ENCODE measurements at places on chromosomes 16 and 17.

- DNase-seq: no peak
These were observed 36.3 kb downstream of the GDE1 start for GRCh38 chr16:19485611-19486010.

GRCh38 chr16:66070140-66070917, 296.2 kb upstream of the CDH5 start:
- DNase-seq: no peak

- no peak for DNase-seq
These were observed 73.9 kb upstream of the TOB1 start for GRCh38 chr17:50939795-50940684.

DNA sequence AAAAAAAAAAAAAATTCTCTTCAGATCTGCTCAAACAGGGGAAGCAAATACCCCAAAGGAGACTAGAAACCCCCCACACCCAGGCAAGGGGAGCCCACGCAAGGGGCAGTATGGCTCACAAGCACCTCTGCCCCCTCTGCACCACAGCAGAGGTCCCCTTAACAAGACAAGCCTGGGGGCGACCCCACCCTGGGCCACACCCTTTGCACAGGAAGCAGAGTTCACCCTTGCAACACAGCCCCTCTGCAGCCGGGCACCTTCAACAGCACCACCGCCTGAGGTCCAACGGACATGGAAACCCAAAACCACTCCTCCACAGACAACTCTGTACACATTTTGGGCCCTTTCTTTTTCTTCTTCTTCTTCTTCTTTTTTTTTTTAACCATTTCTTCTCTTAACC, 12.8 kb downstream of the AXIN1 start:
- DNase-seq: no peak

- no peak for DNase-seq
These were observed 11.9 kb downstream of the CEP131 start for GRCh38 chr17:81210868-81211267.

DNA sequence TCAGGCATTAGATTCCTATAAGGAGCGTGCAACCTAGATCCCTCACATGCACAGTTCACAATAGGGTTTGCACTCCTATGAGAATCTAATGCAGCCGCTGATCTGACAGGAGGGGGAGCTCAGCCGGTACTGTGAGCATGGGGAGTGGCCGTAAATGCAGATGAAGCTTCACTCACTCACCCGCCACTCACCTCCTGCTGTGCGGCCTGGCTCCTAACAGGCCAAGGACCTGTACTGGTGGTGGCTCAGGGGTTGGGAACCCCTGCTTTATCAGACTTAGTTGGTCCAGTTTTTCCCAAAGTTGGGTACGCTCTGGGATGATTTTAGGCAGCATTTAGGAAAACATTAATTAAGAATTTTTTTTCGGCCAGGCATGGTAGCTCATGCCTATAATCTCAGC, 103.8 kb downstream of the MARF1 start:
- DNase-seq: no peak

GRCh38 chr16:25012525-25012991, 2.6 kb downstream of the ARHGAP17 start:
- no peak for DNase-seq

- no peak for DNase-seq
These were observed 96.5 kb upstream of the CDH11 start for GRCh38 chr16:65218348-65218747.

DNA sequence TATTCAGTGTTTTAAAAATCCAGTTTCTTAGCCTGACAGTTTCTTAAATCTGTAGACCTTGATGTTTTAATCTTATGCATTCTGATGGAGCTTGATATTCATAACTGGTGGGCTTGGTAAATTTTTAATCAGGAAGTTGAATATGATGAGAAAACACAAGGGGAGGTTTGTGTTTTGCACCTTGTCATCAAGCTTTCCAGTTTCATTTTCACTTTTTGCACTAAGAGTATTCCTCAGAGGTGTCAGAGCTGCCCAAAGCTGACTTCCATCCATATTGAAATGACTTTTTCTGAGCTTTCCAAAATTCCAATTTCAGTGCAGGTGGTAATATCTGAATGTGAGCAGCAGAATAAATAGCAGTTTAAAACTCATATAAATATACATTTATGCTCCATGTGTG, 555.0 kb upstream of the RBFOX1 start:
- DNase-seq: no peak

- DNase-seq: no peak
These were observed 399.7 kb downstream of the CPPED1 start for GRCh38 chr16:12403746-12404658.

- DNase-seq: no peak
These were observed 27.5 kb downstream of the NSMCE1 start for GRCh38 chr16:27240948-27241531.

GRCh38 chr17:72185564-72185963, 64.7 kb downstream of the SOX9 start:
- no peak for DNase-seq

- DNase-seq: no peak
These were observed 5.4 kb downstream of the THRA start for GRCh38 chr17:40068129-40068581.

DNA sequence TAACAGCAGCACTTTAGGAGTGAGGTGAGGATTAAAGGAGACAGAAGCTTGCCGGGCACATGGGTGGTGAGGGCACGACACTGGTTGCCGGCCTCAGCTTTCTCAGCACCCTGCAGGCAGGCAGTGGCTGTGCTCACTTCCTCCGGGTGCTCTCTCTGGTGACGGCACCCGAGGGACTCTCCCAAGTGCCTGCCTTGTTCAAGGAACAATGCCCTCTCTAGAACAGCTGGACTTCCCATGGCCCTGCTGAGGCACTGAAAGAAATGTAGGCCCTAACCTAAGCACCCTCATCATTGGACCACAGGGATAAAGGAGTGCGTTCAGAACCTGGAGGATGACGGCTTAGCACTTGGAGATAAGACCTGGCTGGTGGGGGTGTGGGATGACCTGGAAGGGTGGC, 72.7 kb downstream of the N4BP1 start:
- DNase-seq: no peak

GRCh38 chr16:56841659-56842058, 23.3 kb upstream of the SLC12A3 start:
- DNase-seq: no peak

DNA sequence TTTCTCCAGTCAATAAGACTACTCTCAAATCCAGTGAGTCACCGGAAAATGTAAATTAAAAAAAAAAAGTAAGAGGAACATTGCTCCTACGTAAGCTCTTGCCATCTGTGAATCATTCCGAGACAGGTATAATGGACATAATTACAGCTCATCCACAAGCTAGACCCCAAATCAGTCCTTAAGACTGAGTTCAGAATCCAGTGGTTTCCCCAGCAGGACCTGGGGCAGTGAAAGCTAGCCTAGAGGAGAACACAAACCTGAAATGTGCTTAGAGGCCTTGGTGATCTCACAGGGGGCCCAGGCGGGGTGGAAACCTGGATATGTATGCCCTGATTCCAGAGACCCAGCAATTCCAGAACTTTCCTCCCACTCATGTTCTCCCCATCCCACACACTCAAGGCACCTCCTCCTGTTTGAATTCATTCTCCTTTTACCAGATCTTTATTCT, 132.0 kb downstream of the COPRS start:
- no peak for DNase-seq

DNA sequence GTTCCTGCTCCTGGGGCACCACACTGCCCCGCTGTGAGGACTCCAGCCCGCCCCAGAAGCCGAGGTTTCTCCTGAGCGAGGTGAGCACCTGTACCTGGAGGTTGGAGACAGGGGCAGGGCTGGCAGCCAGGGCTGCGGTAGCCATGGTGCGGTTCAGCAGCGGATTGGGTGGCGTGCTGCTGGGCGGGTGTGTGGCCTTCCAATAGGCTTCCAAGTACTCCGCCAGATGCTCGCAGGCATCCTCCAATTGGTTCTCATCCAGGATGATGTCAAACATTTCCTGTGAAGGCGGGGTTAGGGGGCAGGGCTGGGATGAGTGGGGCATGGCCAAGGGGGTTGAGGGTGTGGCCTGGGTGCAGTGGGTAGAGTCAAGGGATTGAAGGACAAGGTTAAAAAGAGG, 11.3 kb upstream of the ARL5C start:
- no peak for DNase-seq

- DNase-seq: no peak
These were observed 5.7 kb upstream of the SLC38A8 start for GRCh38 chr16:84048270-84048669.

DNA sequence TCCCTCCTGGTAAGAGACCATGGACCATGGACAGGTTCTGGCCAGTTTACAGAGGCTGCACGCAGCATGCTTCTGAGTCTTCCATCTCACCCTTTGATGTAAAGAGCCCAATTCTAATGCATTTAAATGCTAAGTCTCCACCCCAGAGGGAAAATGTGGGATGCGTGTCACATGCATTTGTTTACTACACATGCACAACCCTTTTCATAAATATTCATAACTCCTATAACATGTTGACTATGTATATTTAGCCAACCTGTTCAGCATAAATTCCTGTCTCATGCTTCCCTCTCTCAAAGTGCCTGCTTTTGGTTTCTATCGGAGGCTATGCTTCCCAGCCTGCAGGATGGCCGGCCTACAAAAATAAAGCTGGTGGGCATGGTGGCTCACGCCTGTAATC, 260.3 kb downstream of the STX8 start:
- no peak for DNase-seq

DNA sequence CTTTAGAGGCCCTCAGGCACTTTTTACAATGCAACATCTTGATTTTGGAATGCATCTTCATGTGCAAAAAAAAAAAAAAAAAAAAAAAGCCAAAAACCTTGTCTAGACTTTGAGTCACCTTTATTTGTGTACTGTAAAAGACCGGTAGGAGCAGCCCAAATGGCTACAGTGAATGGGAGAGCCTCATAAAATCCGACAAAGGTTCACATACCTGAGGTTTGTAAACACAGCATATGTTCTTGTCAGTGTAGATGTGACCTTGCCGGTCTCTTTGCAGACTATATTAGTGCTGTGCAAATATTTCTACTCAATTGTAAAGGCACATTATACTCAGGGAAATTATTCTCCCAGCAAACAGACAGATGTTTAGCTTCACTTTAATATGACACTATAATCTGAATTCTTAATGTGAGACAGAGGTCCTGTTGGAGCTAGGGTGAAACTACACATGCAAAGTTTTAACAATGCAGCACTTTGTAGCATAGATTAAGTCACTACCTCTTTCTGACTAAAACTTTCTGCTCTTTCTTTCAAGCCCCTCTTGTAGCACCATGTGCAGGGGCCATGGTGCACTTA, 211.3 kb downstream of the CA10 start:
- DNase-seq: no peak

GRCh38 chr16:13970708-13971422, 50.9 kb downstream of the ERCC4 start:
- DNase-seq: no peak

GRCh38 chr16:69709456-69710084, 16.8 kb downstream of the NQO1 start:
- DNase-seq: no peak

GRCh38 chr17:76716146-76716838, 5.5 kb upstream of the MXRA7 start:
- DNase-seq: no peak

- no peak for DNase-seq
These were observed 111.6 kb downstream of the GRIN2A start for GRCh38 chr16:10070591-10070990.

DNA sequence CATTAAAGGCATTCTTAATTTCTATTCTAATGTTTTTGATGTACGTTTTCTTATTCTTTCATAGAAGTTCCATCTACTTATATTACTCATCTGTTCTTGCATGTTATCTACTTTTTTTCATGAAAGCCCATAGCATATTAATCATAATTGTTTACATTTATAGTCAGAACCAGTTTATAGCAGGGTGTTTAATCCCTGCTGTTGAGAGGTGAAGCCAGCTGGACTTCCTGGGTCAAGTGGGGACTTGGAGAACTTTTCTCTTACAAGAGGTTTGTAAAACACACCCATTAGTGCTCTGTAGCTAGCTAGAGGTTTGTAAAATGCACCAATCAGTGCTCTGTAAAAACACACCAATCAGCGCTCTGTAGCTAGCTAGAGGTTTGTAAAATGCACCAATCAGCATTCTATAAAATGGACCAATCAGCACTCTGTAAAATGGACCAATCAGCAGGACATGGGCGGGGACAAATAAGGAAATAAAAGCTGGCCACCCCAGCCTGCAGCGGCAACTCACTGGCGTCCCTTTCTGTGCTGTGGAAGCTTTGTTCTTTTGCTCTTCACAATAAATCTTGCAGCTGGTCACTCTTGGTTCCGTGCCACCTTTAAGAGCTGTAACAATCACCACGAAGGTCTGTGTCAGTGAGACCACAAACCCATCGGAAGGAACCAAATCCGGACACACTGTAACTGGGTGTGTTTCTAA, 120.6 kb downstream of the TANC2 start:
- DNase-seq: no peak

Data from activated CD4-positive, CD25-positive, alpha-beta regulatory T cell (primary cell).